Prostate gland (tissue), 2 donors: ENCODE measurements at places on chromosomes 3 and 15.
A peak's percentile ranks its signal among the peaks of the same experiment; 100 is the strongest.

DNA sequence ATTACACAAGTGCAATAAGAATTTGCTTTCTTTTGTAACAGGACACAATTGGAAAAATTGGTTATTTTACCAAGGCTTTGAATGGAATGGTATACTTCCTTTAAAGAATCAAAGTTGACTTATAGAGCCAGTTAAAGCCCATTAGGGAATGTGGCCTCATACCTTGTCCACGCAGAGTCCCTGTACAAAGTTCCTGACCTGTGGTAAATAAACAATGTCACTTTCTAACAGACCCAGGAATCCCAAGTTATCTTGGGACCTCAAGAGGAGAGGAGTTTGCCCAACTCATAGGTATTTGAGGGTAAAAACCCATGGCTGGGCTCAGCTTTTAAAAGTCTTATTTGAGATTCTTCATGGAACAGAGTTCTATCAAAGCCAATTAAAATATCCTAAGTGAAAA is 12.0 kb upstream of the NUP210 start:
- DNase-seq, result no peak

GRCh38 chr3:71391361-71391760 is 192.2 kb downstream of the FOXP1 start:
- no peak for DNase-seq

GRCh38 chr15:48664436-48664835 is 18.9 kb upstream of the FBN1 start:
- DNase-seq, result no peak

GRCh38 chr3:171200750-171201088 is 174.2 kb upstream of the SLC2A2 start:
- DNase-seq, result no peak

GRCh38 chr3:32592696-32593353 is 22.2 kb upstream of the DYNC1LI1 start:
- no peak for DNase-seq

GRCh38 chr15:39834256-39834655 is 51.6 kb upstream of the FSIP1 start:
- DNase-seq, result no peak

- DNase-seq, result no peak
Observed at GRCh38 chr15:57003418-57003817, 85.0 kb downstream of the TCF12 start.

DNA sequence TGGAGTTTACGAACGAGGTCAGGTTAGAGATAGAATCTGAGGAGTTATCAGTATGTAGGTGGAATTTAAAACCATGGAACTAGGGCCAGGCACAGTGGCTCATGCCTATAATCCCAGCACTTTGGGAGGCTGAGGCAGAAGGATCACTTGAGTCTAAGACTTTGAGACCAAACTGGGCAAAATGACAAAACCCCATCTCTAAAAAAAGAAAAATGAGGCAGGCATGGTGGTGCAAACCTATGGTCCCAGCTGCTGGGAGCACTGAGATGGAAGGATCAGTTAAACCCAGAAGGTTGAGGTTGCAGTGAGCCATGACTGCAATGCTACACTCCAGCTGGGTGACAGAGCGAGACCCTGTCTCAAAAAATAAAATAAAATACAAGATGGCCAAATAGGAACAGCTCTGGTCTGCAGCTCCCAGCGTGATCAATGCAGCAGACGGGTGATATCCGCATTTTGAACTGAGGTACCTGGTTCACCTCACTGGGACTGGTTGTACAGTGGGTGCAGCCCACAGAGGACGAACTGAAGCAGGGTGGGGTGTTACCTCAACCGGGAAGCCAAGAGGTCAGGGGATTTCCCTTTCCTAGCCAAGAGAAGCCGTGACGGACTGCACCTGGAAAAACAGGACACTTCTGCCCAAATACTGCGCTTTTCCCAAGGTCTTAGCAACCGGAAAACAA is 33.3 kb downstream of the ZMAT3 start:
- no peak for DNase-seq

DNA sequence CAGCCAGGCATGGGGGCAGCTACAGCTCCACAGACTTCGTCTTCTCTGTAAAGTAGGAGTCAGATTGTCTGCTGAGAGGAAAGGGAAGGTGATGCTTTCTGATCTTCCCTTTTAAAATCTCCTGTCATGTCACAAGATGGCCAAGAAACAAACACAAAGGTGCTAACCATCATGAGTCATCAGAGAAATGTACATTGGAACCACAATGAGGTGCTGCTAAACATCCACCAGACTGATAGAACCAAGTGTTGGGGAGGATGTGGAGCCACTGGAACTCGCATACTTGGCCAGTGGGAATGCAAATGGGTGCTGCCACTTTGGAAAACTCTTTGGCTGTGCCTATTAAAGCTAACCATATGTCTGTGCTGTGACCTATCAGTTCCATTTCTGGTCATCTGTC is 268.8 kb downstream of the SLCO3A1 start:
- no peak for DNase-seq

DNA sequence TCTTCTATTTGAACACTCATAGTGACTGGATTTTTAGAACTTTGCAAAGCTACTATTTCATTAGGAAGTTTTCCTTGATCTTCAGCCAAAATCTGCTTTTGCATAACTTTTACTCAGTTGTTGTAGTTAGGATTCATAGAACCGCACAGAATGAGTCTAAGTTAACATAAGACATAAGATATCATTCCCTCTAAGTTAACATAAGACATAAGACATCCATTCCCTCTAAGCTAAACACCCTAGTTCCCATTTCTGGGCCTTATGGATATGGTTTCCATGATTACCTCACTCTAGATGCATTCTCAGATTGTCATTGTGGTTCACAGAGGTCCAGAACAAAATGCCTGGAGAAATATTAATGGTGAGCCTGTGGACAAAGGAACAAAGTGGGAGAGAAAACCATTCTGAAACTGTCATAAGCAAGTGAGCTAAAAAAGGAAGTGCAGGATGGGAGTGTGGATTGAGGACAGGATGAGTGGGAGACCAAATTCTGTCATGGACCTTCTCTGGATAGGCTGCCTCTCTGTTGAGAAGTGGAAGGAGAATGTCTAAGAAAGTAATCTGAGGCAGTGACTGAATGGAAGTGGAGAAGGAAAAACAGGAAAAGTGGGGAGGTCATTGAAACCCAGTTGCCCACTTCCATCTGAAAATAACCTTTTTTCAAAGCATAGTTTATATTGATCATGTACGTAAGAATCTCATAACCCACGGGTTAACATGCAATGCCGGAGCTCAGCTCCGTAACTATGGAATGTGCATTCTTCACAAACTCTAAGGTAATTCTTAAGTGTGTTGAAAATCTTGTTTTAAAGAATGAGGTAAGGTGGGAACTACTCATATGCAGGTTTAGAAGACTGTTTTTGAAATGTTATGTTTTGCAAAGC is 37.4 kb upstream of the SECISBP2L start:
- DNase-seq, result no peak

DNA sequence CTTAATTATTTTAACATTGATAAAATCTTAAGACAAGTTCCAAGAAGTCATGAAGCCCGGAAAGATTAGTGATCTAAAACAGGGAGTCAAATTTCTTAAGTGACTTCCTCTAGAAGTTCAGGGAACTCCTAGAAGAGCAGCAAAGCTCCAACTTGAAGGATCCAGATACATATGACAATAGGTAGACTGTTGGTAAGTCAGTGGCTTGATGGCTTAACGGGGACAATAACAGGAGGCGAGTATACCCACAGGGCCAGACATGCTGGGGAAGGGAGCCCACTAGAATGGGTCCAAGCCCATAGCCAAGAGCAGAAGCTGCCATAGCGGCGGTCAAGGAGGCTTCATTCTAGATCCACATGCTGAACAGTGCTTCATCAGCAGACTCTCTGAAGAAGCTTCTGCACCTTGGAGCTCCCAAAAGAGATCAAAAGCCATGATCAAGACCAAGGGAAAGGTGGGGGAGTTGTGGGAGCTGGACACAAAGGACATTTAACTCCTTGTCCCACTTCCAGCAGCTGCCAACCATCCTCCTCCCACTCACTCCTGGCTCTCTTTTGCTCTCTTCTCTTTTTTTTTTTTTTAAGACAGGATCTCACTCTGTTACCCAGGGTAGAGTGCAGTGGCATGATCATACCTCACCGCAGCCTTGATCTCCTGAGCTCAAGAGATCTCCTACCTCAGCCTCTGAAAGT is 10.2 kb upstream of the CA12 start:
- DNase-seq, result no peak

- DNase-seq, result no peak
Observed at GRCh38 chr15:100263721-100264455, 77.9 kb downstream of the ADAMTS17 start.

DNA sequence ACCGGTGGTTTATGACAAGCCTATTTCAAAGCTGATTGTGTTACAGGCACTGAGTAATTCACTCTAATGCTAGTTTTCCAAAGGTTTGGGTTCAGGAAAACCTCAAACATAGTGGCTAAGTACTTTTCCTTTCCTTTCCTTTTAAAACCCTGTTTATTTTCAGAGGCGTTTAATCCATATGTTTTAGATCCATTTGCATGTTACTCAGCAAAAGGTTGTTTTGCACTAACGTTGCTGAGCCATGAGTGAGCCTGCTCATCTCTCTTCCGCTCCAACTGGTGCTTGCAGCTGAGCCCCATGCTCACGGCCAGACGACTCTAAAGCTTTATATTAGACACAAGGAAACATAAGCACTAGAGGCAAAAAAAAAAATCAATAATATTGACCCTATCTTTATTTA is 9.4 kb downstream of the CEMIP start:
- no peak for DNase-seq

- no peak for DNase-seq
Observed at GRCh38 chr15:66819084-66819483, 117.0 kb downstream of the SMAD6 start.

DNA sequence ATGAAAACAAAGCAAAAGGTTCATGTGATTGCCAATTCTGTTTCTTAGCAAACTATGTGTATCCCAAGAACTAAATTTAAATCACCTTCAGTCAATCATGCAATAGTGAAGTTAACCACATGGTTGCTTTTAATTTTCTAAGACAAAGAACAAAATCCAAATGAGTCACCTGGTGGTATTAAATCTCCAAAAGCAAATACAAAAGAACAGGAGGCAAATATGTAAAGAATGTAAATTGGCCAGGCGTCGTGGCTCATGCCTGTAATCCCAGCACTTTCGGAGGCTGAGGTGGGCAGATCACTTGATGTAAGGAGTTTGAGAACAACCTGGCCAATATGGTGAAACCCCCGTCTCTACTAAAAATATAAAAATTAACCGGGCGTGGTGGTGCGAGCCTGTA is 54.2 kb upstream of the PIK3R4 start:
- DNase-seq, result peak; percentile 46

DNA sequence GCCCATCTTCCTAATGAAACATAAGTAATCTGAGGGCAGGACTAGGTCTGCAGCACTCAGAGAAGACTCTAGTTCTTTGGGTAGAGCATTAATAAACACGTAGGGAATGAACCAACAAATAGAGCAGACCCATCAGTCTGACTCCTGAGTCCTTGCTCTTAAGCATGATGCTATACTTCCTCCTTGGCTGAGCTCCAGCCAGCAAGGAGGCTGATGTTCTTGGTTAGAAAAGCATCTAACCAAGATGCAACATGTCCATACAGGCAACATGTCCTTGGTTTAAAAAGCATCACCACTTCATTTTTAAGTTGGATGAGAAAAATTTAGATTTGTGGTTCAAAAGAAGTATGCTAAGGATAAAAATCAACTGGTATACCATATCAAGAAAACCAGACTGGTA is 8.5 kb upstream of the MYH15 start:
- DNase-seq, result no peak

GRCh38 chr3:192817506-192817905 is 90.2 kb upstream of the FGF12 start:
- no peak for DNase-seq

DNA sequence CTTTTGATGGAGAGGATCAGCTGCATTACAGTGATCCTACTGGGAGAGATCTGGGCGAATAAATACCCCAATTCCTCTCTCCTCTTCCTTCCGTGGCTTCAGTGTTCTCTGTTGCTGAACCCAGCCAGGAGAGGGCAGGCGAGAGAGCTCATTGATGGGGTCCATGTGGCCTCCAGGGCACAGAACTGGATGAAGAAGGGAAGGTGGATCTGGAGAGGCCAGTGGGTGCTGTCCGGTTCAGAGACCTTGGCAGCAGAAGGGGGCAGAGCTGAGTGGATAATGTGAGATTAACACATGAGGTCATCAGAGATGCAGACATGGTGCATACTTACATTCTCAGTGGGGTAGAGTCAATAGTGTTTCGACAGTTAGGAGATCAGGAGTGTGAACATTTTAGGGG is 193.6 kb downstream of the CLSTN2 start:
- no peak for DNase-seq

DNA sequence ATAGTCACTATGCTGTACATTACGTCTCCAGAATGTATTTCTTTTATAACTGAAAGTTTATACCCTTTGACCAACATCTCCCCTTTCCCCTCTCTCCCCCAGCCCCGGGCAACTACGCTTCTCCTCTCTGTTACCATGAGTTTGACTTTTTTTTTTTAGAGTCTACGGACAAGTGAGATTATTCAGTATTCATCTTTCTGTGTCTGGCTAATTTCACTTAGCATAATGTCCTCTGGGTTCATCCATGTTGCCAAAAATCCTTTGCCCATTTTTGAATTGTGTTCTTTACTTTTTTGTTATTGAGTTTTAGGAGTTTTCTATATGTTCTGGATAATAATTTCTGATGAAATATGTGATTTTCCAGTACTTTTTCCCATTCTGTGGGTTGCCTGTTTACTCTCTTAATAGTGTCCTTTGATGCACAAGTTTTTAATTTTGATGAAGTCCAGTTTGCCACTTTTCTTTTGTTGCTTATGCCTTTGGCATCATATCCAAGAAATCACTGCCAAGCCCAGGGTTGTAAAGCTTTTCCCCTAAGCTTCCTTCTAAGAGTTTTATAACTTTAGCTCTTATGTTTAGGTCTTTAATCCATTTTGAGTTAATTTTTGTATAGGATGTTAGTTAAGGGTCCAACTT is 126.7 kb upstream of the NSMCE3 start:
- no peak for DNase-seq

GRCh38 chr3:101796077-101796680 is 17.2 kb downstream of the NXPE3 start:
- DNase-seq, result no peak

DNA sequence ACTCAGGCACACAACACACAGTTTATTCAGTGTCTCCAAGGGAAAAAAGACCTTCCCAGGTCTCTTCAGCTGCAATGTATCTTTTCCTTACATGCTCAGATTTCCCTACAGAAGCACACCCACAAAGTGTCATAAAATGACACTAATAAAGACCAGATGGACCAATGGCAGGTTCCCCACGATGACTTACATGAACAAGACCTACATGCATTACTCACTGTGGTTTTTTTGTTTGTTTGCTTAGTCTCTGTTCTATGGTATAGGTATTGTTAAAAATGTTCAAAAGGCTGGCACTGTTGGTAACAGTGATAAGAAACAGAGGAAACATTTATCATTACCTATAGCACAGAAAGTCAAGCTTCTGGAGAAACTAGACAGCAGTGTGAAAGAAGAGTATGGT is 318.2 kb upstream of the TMCO5A start:
- no peak for DNase-seq
